Stimulated activated CD4-positive, alpha-beta T cell treated with anti-CD3 and anti-CD28 coated beads, TNF-alpha, amount 100 ng/mL, for 1 hour (primary cell): ENCODE measurements at places on chromosomes 2 and 18.

DNA sequence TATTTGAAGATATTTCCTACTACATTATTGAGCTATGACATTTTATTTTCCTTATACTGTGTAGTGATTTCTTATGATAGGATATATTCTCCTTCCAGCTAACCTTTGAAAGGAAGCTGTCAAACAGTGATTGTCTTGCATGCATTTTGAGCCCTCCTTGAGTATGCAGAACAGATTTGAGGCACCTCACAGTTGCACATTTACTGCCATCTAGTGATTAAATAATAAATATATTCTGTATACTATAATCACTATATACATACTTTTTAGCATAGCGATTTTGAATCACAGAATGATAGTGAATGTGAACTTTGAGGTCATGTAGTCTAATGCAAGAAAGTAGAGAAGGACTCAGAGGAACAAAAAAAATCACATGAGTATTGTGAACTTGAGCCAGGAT, 268.4 kb upstream of the CDH19 start:
- no peak for DNase-seq

- DNase-seq, result no peak
Observed at GRCh38 chr2:55180374-55180773, 51.7 kb downstream of the CLHC1 start.

- no peak for DNase-seq
Observed at GRCh38 chr2:47266939-47267710, 112.0 kb upstream of the STPG4 start.

DNA sequence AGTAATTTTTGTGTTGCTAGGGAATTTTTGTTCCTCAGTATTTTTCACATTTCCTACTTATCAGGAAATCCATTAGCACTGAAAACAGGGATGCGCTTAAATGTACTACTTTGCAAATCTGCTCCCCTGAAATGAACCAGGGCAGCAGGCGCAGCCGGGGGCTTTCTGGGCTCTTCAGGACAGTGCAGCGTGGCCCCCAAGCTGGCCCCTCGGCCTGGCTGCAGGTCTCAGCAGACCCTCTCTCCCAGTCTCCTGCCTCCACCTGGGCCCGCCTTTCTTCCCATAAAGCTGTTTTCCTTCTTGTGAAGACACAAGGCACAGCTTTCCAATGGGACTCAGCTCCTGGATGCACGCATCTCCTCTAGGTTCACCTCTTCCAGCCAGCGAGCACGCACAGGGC, 35.3 kb downstream of the EIPR1 start:
- DNase-seq, result no peak

- DNase-seq, result no peak
Observed at GRCh38 chr2:177261116-177262060, 3.1 kb downstream of the NFE2L2 start.

- no peak for DNase-seq
Observed at GRCh38 chr2:240620859-240621258, 4.4 kb upstream of the GPR35 start.
